Choroid plexus epithelial cell (primary cell): ENCODE measurements at places on chromosomes 6 and 20.
A peak's percentile ranks its signal among the peaks of the same experiment; 100 is the strongest.

GRCh38 chr20:38113401-38114325, 51.4 kb downstream of the TGM2 start:
- DNase-seq = peak; percentile 63

- peak; percentile 10 for DNase-seq
These were observed 2.9 kb downstream of the SIRPB1 start for GRCh38 chr20:1616858-1617434.

- DNase-seq = peak; percentile 16
These were observed 12.6 kb downstream of the ANKEF1 start for GRCh38 chr20:10047427-10047826.

DNA sequence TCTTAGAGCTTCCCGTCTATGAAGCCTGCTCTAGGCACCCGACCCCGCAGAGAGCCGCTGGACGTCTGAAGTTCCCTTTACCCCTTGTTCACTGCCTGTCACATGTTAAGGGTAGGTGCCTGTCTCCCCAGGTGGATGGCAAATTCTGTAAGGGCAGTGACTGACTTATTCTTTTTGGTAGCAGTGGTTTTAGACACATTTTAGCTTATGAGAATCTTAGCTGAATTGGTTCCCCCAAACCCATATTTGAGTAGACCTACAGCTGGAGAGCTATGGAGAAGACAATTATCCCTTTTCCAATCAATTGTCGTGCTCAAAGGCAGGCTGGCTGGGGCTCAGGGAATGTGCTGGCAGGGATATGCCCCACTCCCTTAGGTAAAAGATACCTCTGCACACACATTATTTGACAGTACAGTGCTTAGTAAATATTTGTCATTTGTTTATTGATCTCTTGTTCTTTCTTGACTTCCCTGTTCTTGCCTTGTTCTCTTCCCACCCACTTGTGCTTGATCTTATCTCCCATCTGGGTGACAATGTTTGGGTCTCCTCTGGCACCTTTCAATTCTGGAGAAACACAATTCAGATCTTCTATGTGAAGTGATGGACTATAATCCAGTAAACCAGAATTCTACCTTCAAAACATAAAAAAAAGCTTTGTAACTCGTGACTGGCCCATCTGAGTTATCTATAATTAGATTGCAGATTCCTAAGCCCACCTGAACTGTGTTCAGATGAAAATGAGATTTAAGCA, 114.3 kb upstream of the SLC2A12 start:
- peak; percentile 50 for DNase-seq

DNA sequence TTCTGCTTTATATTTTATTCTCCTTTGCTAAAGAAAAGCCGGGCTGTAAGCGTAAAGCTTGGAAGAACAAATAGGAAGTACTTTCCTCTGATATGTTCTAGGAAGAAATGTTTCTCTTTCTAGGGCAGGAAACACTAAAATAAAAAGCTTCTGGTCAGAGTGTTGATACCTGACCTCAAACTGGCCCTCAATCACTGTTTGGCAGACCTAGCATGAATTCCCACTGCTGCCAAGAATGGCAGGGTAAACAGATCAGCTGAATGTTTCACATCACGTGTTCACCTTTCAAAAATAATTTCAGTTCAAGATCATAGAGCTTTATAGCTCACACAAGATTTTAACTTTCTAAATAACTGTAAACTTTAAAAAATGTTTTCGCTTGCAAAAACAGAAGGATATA, 2.9 kb downstream of the MPC1 start:
- DNase-seq = peak; percentile 46

DNA sequence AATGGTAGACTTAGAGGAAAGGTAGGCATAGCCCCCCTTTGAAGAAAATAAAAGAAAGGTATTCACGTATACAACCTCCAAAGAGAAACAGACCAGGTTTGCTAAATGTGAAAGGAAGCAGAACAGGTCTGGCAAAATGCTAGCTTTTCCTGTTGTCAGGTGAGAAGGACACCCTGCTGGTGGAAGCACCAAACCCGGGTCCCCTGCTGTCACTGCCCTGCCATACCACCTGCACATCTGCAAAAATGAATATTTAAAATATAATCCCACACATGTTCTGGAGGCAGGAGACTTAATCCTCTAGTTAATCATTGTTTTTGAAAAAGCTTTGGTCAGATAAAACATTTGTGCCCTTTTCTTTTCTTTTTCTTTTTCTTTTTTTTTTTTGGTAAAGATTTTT, 48.9 kb upstream of the OLIG3 start:
- no peak for DNase-seq

DNA sequence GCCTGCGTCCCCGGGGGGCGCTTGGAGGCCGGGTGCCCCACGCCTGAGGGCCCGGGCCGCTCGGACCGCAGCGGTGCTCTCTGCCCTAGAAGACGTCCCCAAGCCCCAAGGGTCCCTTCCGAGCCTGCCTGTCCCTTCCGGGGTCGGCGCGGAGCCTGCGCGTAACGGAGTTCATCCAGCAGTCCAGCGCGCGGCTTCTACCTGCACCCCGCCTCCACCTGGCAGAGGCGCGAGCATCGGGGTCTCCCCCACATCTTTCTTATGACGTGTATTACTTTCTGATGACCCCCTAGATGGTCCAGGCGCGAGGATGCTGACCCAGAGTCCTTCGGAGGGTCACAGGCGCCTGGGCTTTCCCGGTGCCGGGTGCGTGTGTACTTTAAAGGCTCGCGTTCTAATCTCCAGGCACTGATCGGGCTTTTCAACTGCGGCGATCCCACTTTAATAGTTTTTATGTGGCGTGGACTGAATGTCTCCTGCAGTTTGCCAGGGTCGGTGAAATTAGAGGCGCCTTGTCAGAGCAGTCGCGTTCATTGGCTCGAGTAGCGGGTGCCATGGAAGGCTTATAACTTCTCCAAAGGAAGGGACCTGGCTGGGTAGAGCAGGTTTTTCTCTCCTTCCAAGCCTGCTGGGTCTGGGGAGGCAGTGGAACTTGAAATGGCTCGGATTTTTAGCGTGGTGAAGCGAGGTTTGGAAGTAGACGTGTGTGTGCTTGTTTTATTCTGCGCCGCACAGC, 912 bp downstream of the EYA4 start:
- DNase-seq = peak; percentile 48

GRCh38 chr20:44087051-44087856, 99.7 kb downstream of the JPH2 start:
- no peak for DNase-seq

DNA sequence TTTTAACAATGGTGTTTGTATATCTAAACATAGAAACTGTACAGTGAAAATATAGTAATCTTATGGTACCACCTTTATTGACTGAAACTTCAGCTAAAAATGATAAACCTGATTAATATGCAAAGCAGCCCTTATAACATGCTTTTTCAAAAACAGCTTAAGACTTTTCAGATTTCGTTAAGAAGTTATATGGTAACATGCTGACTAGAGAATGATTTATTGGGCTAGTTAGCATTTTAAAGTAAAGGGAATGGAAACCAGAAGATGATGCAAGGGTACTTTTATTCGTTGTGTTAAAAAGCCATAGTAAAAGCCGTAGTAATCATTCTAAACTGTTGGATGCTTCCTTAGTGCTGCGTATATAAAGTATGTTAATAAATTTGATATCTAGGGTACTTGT, 50.5 kb downstream of the CBFA2T2 start:
- no peak for DNase-seq

- no peak for DNase-seq
These were observed 382.4 kb upstream of the CDH4 start for GRCh38 chr20:60869625-60870024.

DNA sequence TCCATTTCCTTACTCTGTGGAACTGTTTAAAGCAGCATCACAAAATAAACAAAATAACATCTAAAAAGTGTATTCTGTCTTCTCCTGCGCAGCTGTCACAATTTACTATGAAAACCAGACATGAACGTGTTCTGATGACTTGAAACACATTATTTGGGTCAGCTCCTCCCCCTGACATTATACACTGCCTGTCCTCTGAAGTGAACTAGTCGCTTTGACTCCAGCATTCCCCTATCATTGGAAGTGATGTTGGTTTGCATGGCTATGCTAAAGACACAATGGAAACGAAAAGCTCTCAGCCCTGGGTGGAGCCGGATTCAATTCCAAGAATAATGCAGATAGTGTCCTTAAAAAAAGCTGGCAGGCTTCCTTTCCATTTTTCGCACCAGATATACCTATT, 125.9 kb downstream of the FYN start:
- no peak for DNase-seq

DNA sequence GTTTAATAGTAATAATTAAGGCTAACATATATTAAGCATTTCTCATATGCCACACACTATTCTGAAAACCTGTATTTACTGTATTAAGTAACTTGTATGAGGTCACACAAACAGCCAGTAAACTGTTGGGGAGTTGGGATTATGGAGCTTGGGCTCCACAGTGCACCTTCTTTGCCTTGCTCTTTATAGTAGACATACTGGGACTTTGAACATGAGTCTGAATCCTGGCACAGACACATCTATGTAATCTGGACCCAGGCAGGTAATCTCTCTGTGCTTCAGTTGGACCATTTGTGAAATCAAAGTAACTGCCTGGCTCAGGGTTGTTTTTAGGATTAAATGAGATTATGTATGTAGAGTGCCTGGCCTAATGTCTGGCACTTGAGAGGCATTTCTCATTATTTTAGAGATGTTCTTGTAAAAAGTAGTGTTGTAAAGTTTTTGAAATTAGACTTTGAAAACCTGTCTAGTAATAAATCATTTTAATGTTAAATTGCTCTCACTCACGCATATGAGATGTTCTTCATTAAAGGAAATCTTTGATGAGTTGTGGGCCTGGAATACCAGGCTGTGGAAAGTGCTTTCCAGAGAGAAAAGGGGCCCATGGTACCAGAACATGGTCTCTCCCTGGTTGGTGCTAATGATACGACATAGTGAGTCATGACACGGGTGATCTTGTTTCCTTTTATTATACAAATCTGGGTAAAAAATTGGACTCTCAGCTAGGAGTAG, 34.3 kb downstream of the LRRC1 start:
- no peak for DNase-seq

GRCh38 chr6:26383624-26384417, 913 bp downstream of the BTN2A2 start:
- peak; percentile 85 for DNase-seq

- DNase-seq = no peak
These were observed 4.5 kb upstream of the SSR1 start for GRCh38 chr6:7317538-7317937.

GRCh38 chr6:69791065-69791471, 5.7 kb downstream of the LMBRD1 start:
- DNase-seq = no peak

GRCh38 chr6:7978736-7979135, 68.1 kb upstream of the TXNDC5 start:
- DNase-seq = no peak

- no peak for DNase-seq
These were observed 9.2 kb downstream of the SCP2D1 start for GRCh38 chr20:18822832-18823231.

DNA sequence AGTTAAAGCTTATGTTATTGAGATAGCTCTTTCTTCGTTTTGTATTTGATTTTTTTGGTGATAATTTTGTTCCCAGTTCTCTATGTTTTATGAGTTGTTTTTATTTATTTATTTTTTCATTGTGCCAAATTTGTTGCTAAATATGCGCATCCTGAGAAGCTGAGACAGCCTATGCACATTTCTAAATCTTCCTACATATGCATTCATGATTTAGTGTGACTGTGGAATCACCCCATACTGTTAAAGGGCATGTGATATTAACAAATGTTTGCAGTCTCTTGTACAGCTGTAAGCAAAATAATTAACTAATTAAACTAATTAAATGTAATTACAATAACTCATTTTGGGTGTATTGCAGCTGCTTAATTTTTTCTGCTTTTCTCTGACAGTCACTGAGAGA, 10.4 kb downstream of the TFAP2B start:
- DNase-seq = no peak

DNA sequence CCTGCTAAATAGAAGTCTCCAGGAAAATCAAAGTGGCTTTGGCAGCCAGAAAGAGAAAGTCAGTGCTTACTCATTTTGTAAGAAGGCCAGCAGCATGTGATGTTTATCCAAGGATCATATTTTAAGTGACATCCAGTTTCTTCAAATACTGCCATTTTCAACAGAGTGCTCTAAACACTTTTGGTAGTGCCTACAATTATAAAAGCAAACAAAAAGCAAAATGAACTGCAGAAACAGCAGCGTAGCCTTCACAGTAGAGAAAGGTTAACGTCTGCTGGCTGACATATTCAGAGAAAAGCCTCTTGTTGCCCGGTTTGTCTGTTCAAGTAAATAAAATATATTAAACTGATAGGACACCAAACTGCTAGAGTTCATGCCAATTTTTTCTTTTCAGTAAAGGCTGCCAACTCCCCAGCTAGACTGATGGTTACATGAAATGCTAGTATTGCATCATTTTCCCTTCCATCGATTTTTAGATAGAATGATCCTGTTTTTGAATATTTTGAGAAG, 705.7 kb upstream of the SLC35B3 start:
- DNase-seq = peak; percentile 9

DNA sequence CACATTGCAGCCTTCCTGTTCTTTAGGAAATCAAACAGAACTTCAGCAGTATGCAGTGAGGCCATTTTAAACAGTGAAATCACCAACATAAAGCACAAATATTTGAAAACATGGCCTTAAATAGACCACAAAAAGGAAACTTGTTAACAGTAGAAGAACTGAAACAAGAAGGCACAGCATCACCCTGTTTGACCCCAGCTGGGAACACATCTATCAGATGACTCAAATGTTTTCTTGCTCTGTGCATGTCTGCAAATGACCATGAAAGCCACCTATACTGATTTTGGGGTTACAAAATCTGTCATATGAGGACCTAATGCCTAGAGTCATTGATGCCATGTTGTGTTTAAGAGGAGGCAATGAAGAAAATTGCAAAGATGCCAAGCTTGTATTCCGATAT, 123.8 kb upstream of the ADGRF1 start:
- DNase-seq = peak; percentile 55

DNA sequence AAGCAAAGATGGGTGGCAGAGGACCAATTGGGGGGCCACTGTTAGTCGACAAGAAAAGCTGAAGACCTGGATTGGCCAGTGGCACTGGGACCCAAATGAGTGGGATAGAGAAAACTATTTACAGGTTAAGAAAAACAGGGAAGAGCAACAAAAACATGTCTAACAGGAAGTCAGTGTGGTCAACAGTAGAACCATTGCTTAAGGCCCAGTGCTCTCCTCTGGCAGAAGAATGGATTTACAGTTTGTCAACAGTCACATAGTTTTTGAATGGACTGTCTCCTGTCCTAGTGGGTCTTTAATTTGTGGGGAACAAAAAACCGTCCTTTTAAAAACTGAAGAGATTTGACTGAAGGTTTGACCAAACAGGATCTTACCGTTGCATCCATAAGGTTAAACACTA, 12.1 kb upstream of the WTAP start:
- no peak for DNase-seq

GRCh38 chr6:153092082-153093013, 38.7 kb downstream of the RGS17 start:
- DNase-seq = peak; percentile 96
